ENCODE measurements at places on chromosomes 6 and 20.

- DNase-seq = peak; percentile 94
These were observed 19.7 kb upstream of the TLDC2 start for GRCh38 chr20:36856195-36856594.

DNA sequence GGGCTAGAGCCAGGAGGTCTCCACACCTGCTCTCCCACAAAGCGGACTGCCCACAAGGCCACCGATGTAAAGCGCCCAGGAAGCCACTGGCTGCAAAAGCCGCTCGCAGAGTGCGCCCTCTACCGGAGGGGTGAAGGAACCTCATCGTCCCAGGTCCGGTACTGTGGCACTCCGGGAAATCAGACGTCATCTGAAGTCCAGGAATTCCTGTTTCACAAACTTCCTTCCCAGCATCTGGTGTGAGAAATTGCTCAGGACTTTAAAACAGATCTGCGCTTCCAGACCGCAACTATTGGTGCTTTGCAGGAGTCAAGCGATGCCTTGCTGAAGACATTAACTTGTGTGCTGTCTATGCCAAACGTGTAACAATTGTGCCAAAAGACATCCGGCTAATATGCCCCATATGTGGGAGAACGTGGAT lies 115.1 kb upstream of the ARID1B start:
- DNase-seq = no peak

- no peak for DNase-seq
These were observed 9.4 kb downstream of the TREML2 start for GRCh38 chr6:41191569-41191968.

GRCh38 chr6:29332676-29333075 lies 31.2 kb downstream of the OR14J1 start:
- DNase-seq = no peak

DNA sequence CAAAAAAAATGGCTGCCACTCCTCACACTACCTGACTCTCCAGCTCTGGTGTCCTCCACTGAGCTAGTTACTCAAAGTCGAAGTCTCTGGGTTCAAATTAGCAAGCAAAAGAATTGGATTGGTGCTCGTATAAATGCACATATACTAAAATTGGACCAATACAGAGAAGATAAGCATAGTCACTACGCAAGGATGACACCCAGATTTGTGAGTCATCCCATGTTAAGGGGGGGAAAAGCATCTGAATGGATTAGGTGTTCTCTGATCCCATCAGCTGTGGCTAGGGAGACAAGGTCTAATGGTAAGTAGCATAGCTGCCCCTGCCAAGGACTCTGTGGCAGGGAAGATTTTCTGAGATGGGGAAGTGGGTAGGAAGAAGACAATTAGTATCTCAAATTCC lies 18.3 kb upstream of the AMD1 start:
- no peak for DNase-seq

DNA sequence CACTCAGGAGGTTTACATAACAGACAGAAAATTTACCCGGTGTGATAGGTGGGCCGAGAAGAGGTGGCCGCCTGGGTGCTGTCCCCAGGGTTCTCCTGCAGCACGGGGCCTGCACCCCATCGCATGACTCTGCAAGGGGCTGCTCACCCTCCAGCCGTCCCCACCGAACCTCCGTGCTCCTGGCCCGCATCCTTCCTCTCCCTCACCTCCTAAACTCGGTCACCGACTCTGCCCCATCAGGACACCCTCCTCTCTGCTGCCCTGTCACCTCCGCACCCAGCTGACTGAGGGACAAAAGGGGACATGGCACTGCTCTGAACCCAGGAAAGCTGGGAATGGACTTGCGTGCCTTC lies 147.6 kb downstream of the SYNDIG1 start:
- DNase-seq = no peak

DNA sequence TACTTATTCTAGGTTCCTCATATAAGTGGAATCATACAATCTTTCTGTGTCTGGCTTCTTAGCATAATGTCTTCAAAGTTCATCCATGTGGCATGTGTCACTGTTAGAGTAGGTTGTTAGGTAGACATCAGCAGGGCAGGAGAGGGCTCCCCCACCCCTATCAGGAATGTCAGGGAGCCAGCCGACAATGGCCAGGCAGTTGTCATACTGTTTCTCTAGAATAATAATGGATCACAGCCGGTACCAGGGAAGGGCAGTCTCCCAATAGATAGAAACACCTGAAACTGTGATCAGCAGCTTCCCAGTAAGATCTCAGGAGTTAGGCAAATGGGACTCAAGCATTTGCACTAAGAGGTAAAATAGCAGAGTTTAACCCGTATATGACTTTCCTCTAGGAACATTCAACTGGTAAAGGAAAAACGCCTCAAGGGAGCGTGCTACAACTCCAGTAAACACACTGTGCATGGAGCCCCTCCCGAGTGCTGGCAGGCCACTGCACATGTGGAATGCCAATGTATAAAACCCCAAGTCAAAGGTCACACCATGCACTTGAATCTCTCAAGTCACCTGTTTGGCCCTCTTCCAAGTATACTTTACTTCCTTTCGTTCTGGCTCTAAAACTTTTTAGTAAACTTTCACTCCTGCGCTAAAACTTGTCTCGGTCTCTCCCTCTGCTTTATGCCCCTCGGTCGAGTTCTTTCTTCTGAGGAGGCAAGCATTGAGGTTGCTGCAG lies 29.8 kb upstream of the SIRT5 start:
- no peak for DNase-seq

DNA sequence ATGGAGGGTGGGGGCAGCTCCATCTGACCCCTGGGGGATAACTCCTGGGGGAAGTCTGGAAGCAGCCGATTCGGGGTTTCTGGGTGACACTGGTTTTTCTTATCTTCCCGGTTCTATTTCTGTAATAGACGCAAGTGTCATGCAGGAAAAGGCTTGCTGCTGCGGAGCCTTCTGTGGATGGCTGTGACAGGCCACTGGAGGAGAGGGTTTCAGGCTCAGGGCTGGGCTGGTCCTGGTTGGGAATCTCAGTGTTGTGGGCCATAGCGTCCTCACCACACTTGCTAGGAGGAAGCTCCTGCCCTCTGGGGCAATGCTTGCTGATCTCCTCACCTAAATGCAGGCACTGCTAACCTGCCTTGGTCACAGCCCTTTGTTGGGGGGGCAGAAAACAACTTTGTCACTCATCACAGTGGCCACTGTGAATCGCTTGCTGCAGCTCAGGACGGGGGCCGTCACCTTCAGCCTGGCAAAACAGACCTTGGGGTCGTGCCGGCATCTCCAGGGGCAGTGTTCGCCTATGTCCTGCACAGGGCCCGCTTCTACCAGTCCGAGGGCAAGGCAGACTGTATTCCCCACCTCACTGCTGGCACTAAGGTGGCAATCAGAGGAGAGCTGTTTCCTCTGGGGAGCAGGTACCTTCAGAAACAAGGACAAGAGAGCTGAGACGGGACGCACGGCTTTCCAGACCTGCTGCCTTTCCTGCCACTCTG lies 4.4 kb upstream of the TUBB1 start:
- DNase-seq = peak; percentile 77

DNA sequence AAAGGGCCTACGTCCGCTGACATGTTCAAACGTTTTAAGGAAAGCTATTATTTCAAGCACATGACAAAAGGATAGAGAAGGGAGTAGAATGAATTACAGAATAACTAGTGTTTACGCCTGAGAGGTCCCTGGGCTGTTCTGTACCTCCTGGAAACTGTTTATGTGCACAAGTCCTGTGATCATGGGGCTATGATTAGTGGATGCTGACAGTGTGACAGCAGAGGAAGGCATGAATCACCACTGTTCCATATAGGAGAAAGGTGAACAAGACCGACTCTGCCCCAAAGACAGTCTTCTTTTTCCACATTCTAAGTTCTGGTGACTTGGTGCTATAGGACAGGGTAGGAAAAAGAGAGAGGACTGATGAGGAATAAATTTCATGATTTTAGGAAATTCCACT lies 249.2 kb upstream of the PRDM1 start:
- no peak for DNase-seq

DNA sequence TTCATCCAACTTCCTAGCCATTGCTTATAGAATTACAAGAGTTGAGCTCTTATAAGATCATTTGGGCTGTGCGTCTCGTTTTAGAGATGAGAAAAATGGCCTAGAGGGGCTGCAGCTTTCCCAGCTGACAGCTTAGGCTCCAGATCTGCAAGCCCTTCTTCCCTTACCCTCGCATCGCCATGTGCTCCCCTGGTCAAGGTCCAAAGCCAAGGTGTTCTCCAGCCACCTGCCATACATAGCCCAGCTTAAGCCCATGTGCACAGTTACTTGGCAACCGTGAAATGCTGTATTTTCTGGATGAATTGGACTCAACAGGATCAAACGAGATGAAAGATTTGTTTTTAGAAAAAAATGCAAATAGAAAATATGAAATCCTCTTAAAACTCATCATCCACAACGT lies 7.9 kb downstream of the MAP3K4 start:
- no peak for DNase-seq

DNA sequence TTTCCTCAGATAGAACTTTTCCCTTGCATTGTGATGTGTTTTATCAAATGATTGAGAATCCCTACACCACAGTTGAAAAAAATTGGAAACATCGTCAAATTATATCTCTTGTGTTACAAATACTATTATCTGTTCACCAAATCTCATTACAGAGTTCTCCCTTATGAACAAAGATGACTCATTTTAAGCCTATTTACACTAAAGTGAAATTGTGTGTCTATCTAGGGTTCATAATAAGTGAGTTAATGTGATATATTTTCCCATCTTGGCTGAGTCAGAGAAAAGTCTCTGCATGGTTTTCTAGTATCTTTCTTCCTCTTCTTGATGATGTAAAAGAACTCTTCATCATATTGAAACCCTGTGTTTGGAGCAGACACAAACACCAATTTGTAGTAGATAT lies 1263.3 kb upstream of the EYS start:
- DNase-seq = no peak

GRCh38 chr6:6806844-6807518 lies 218.5 kb downstream of the LY86 start:
- no peak for DNase-seq

- DNase-seq = no peak
These were observed 5.0 kb downstream of the SMIM28 start for GRCh38 chr6:138382498-138383265.

GRCh38 chr6:68343901-68344300 lies 291.2 kb upstream of the ADGRB3 start:
- DNase-seq = no peak

DNA sequence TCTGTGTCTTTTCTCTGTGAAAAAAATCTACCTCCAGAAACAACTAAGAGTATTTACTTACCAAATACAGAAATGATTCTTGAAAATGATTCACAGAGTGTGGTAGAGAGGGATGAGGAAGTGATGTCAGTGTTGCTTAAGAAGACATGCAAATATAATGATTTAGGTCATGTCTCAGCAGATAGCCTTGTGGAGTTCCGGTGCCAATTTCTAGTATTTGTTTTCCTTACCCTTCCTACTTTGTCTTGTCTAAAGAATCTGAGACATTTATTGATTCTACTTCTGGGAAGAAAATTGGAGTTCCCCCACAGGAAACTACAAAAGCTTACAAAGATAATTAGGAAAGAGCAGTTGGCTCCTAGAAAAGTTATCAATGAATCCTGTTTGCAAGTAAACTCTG lies 68.8 kb downstream of the GJA1 start:
- DNase-seq = no peak

- peak; percentile 80 for DNase-seq
These were observed 6.6 kb upstream of the GUCA1A start for GRCh38 chr6:42166444-42167141.

DNA sequence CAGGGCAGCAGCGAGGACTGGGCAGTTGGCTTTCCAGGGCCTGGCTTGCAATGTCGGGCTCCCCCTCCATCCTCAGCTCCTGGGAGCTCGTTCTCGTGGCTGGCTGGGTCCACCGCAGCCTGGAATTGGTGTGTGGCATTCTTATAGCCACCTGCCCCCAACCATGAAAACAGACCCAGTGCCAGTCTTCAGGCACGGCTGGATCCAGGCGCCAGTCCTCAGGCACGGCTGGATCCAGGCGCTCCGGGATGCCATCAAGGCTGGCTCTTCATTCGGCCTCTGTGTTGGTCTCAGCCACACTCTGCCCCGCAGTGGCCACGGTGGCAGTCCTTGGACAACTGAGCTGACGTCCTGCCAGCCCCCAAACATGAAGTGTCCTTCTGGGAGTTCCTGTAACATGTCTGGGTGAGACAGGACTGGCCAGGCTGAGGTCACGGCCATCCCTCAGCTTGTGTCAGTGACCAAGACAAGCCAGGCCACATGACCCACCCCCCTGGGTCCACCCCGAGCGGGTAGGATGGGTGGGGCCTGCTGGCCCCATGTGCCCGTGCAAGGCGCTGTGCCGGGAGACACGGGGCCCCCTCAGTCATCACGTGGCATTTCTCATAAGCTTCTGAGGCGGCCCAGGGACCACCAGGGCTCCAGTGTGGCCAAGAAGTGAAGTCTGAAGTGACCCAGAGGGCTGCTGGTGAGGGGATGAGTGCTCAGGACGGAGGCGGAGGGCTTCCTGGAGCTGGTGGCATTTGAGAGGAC lies 99.0 kb downstream of the TAF4 start:
- peak; percentile 81 for DNase-seq

Data from RWPE2 (cell line).